ENCODE measurements at places on chromosomes 2 and 18.
A peak's percentile ranks its signal among the peaks of the same experiment; 100 is the strongest.

DNA sequence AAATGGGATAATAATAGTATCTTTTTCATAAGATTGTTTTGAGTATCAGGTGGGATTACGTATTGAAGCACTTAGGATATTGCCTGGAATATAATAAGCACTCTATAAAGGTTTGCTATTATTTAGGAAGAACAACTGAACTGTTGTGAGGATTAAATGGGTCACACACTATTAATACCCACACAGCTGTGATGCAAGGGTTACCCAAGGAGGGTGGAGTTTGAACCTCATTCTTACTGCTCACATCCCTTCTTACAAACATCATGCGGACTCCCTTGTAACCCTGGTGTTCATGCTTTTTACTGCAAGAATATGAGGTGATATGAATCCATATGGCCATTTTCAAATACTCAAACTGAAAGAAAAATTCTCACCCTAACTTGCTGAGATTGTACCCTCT lies 113.5 kb downstream of the KCTD1 start:
- DNase-seq = peak; percentile 7

DNA sequence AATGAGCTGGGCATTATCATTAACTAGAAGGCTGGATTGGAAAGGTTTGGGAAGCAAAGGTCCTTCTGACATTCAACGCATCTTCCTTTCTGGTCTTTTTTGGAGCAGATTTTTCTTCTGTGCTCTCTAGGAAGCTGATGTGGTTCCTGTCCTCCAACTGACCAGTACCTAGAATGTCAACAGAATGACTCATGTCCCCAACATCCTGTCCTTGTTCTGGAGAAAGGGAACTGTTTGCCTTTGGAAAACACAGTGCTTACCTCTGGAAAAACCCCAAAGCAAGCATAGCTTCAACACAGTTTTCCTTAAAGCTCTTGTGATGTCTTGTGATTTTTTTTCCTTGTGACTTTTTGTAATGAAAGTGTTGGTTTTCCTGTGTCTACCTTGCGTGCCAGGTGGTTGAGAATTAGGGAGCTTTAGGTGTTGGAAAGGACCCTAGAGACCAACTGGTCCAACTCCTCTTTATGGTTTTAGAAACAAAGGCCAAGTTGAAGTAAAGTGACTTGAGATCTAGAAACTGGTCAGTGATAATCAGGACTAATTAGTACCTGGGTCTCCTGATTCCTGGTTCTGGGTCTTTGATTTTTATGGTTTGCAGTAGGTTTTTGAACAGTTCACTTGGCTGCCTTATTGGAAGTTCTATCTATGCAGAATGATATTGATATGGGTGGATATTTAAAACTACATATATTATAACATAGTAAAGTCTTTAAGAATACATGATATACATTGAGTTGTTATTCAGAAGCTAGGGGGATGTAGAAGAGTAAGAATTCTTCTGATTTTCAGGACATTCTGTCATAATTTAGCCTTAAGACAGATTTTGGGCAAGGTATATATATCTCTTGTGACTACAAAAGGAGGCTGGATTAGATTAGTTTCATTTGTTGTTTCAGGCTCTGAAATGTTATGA lies 70.5 kb downstream of the FMNL2 start:
- peak; percentile 61 for DNase-seq

GRCh38 chr2:115584507-115584906 lies 1142.1 kb downstream of the DPP10 start:
- no peak for DNase-seq

DNA sequence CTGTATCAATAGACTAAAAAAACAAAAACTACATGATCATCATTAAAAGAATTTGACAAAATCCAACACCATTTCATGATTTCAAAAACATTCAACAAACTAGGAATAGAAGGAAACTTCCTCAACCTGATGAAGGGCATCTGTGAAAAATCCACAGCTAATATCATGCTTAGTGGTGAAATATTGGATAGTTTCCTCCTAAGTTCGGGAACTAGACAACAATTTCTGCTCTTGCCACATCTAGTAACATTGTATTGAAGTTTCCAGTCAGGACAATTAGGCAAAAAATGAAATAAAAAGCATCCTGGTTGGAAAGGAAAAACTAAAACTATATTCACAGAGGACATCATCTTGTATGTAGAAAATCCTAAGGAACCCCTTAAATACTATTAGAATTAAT lies 34.8 kb downstream of the TNS1 start:
- no peak for DNase-seq

- DNase-seq = no peak
Observed at GRCh38 chr2:176024083-176024482, 22.0 kb upstream of the LNPK start.

DNA sequence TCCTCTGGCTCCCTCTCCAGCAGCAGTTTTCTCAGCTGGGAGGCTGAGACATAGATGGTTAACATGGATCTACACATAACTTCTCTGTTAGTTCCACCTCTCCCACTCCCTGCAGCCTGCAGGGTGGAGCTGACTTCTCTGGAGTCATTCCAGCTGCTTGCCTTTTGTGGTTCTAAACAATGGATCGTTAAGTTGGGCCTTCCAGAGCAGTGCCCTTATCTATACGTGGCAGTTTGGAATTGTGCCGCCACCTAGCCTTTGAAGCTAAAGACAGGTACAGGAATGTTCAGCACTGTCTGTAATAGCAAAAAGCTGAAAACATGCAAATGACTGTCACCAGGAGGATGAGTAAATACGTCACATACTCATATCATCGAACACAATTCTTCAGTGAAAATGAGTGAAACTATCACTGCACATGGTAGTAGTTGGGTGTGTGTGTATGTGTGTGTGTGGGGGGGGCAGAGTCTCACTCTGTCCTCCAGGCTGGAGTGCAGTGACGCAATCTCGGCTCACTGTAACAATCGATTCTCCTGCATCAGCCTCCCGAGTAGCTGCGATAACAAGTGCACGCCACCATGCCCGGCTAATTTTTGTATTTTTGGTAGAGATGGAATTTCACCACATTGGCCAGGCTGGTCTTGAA lies 50.3 kb downstream of the SH2D6 start:
- DNase-seq = peak; percentile 32

GRCh38 chr2:46269001-46269400 lies 28.2 kb upstream of the EPAS1 start:
- DNase-seq = peak; percentile 69

DNA sequence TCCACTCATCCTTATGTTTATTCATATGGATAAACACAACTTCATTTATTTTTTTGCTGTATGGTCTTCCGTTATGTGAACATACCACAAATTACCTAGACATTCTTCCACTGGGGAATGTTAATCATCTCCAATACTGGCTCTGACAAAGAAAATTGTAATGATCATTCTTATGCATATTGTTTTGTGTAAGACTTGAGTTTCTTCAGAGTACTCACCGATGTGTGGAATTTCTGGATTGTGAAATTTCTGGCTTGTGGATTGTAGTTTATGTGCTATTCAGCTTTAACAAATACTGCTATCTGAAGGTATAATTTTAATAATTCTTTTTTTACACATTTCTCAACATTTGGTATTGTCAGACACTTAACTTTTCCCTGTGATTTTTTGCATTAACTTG lies 212.2 kb upstream of the THUMPD2 start:
- peak; percentile 32 for DNase-seq

- no peak for DNase-seq
Observed at GRCh38 chr2:114011713-114012112, 121.8 kb downstream of the ACTR3 start.

DNA sequence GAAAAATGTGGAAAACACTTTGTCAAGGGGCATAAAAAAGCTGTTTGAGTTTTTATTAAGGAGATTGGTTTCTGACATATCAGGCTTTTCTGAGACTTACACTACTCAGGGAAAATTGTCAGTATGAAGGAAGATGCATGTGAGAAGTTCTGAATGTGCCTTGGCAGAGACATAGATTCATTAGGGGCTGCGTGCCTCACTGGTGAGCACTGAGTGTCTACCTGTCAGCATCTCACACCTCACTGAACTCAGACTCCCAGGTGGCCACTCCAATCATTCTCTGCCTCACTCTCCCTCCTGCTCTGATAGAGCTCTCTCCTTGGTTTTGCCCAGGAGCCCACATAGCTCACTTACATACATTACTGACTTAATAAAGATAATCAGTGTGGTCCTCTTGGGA lies 372.6 kb downstream of the LRRTM4 start:
- no peak for DNase-seq

- no peak for DNase-seq
Observed at GRCh38 chr2:241095594-241096290, 6.3 kb downstream of the MTERF4 start.

DNA sequence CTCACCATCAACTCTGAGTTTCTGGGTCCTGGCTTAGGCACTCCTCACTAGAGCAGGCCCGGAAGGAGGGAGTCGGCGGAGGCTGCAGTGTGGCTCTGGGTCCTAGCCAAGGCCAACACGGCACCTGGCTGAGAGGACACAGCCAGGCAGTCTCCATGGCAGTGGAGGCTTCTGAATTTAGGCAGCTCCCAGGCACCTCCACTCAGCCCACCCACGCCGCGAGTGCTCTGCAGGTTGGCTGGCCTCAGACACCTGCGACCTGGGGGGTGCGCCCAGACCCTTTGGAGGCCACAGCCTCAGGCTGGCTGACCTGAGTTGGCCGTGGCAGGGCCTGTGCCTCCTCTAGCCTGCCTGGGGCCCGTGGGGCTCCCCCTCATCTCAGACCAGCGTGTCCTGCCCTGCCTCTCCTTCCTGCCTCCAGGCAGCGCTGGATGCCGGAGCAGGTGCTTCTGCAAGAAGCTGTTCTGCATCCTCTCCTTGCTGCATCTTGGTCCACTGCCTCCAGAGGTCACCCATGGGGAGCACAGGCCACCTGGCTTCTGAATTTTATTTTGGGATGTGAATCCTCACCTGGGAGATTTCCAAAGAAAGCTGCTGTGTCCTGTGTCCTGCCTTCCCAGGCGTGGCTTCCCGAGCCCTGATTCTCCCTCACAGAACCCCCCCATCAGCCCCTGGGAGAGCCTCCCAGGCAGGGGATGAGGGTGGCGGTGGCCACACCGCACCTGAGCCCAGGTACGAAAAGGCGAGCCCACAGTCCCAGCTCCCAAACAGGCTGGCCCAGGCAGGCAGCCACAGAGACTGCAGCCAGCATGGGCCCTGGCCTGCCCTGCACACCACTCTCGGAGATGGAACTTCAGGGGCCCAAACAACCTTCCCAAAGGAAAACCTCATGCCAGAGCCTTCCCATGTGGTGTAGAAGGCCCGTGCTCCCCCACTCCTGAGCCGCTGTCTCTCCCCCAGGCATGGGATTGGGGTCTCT lies 23.4 kb downstream of the AQP12A start:
- no peak for DNase-seq

- no peak for DNase-seq
Observed at GRCh38 chr18:26488417-26489009, 59.8 kb downstream of the KCTD1 start.

- DNase-seq = no peak
Observed at GRCh38 chr2:19072161-19072560, 286.3 kb downstream of the OSR1 start.

GRCh38 chr2:138115666-138116065 lies 151.4 kb downstream of the HNMT start:
- DNase-seq = no peak

- DNase-seq = peak; percentile 23
Observed at GRCh38 chr2:221571551-221572218, 419 bp downstream of the EPHA4 start.

GRCh38 chr2:136217996-136218395 lies 100.0 kb upstream of the CXCR4 start:
- no peak for DNase-seq

GRCh38 chr2:101427240-101427639 lies 39.9 kb upstream of the CREG2 start:
- no peak for DNase-seq

DNA sequence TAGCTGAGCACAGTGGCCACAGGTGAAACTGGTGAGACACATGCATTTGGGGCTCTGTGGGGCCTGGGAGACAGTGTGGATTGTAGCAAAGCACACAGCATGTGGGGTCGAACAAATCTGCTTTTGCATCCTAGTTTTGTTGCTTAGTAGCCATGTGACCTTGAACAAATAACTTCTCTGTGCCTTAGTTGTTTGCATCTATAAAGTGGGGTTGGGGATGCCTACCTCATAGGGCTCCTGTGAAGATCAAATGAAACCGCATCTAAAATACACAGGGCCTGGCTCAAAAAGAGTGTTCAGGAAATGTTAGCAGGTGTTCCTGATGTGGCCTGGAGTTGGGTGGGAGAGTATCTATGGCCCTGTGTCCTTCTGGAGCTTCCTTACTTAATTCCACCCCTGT lies 30.3 kb upstream of the CATIP start:
- DNase-seq = no peak

GRCh38 chr2:45925026-45925425 lies 273.6 kb downstream of the PRKCE start:
- no peak for DNase-seq

- peak; percentile 71 for DNase-seq
Observed at GRCh38 chr18:23032030-23032582, 99.0 kb downstream of the RBBP8 start.

DNA sequence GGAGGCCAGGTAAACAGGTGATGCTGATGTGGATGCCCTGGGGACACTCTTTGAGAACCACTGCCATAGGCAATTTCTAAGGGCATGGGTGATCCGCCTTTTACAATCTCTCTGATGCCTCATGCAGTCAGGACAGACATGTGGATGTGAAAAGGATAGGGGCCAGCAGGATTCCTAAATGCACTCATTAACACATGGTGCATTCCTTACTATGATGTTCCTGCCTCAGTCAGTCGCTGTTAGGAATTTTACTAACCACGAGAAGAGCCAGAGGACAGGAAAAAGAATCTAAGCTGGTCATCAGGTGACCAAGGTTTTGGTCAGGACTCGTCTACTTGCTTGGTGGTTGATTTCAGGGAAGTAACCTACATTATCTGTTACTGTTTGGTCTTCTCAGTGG lies 191.0 kb downstream of the ARL4C start:
- DNase-seq = no peak

GRCh38 chr2:202032846-202033316 lies 774 bp upstream of the FZD7 start:
- DNase-seq = peak; percentile 55

GRCh38 chr2:190149200-190149599 lies 86.7 kb upstream of the MSTN start:
- no peak for DNase-seq

DNA sequence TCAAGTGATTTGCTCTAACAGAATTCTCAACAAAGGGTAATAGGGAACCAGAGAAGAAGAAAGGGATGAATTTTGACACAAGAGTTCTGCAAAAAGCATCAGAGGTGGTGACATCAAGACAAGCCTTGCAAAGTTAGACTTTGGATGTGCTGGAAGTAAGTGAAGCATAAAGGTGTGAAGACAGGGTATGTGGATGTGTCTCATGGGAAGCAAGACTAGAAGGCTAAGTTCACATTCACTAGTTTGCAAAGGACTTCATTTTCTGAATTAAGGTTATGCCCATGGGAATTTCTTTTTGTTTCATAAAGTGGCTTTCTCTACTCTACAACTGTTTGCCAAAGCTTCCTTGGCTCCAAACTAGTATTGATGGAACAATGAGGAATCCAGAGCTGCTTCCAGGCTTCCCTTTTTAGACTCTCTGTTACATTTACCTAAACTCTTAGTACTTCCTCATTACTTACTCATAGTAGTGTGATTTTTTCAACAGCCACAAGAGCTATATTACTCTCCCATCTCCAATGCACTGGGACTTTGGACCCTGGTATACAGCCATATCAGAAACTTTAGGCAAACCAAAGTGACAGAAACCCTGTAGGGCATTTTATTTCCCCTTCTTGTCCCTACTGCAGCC lies 21.1 kb upstream of the IHH start:
- DNase-seq = no peak

GRCh38 chr2:205868773-205869333 lies 186.6 kb downstream of the NRP2 start:
- peak; percentile 62 for DNase-seq
